Kidney (tissue), 22 donors: ENCODE measurements at places on chromosomes 7 and 10. TPM values are rescaled to one million over a fixed set of nuclear protein-coding genes. Genes with fewer than 3 reads are reported as not detected.

GRCh38 chr10:101655570-101655969, 39.4 kb downstream of the FBXW4 start:
- no peaks in the 10 kb centered on the region for H3K27me3 ChIP-seq
- H3K4me1 ChIP-seq, result no peaks in the 10 kb centered on the region
- H3K27ac ChIP-seq, result no peak overlapping the region
- H3K36me3 ChIP-seq, result peaks cover 32% of the 10 kb centered on the region
- H3K4me3 ChIP-seq, result no peak overlapping the region
- no peak for DNase-seq

DNA sequence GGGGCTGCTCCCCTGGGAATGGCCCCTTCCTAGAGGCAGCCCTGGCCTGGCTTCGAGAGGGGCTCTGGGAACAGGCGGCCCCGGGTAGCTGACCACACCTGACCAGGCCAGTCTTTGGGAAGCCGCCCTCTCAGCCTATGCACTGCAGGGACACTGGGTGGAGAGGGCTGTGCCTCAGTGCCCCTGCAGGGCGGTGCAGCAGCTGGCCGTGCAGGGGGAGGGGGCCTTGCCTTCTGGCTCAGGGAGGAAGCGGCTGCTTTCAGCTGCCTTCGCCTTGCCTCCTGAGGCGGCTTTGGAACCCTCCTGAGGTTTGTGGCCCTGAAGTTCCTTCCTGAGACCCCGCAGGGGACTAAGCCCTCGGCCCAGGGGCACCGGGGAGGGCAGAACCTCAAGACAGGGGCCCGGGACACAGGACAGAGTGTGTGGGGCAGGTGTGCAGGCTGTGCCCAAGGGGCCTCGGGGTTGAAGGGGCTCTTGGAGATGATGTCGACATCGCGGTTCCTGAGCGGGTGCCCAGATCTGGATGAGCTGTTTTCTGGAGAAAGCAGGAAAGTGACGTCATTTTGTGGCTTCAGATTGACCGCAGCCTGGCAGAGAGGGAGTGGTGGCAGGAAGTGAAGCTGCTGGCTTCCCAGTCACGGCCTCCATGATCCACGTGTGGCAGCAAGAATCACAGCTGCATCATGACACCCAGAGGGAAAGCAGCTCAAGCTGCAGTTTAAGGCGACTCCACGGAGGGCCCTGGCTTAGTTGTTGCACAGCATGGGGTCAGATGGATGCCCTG, 17.7 kb downstream of the ADAM8 start:
- no peaks in the 10 kb centered on the region for H3K36me3 ChIP-seq
- no peak overlapping the region for H3K4me3 ChIP-seq
- no peak for DNase-seq
- H3K27ac ChIP-seq, result no peak overlapping the region
- H3K27me3 ChIP-seq, result no peaks in the 10 kb centered on the region

TLX1 gene
- not detected for total RNA-seq

- H3K27me3 ChIP-seq, result no peaks in the 10 kb centered on the region
- no peak overlapping the region for H3K4me3 ChIP-seq
- no peak overlapping the region for H3K27ac ChIP-seq
- H3K4me1 ChIP-seq, result no peaks in the 10 kb centered on the region
- DNase-seq, result no peak
Measured at GRCh38 chr10:76558586-76558985, 1079.0 kb downstream of the KCNMA1 start.

DNA sequence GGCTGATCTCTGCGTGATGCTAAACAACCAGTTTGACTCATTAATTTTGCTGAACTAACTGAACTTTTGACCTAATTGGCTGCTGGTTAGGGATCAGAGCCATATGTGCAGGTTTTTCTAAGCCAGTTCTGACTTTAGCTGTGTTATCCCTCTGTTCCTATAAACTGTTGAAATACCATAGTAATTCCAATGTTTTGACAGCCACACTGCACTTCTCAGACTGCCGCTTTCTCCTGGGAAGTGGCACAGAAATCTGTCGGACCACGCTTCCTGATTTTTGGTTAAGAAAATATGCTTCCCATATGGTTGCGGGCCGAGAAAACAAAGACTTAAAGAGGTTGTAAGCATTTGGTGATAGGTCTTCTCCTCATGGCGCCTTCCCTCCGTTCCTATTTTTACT, 42.3 kb downstream of the TBXAS1 start:
- peak; percentile 26 for DNase-seq
- no peak overlapping the region for H3K27ac ChIP-seq
- no peak overlapping the region for H3K4me3 ChIP-seq
- no peaks in the 10 kb centered on the region for H3K36me3 ChIP-seq
- H3K27me3 ChIP-seq, result no peaks in the 10 kb centered on the region
- no peaks in the 10 kb centered on the region for H3K4me1 ChIP-seq

GRCh38 chr10:83427101-83427500, 712.2 kb upstream of the GHITM start:
- H3K4me1 ChIP-seq, result no peaks in the 10 kb centered on the region
- H3K27ac ChIP-seq, result no peak overlapping the region
- no peaks in the 10 kb centered on the region for H3K27me3 ChIP-seq
- no peaks in the 10 kb centered on the region for H3K36me3 ChIP-seq
- DNase-seq, result no peak

DNA sequence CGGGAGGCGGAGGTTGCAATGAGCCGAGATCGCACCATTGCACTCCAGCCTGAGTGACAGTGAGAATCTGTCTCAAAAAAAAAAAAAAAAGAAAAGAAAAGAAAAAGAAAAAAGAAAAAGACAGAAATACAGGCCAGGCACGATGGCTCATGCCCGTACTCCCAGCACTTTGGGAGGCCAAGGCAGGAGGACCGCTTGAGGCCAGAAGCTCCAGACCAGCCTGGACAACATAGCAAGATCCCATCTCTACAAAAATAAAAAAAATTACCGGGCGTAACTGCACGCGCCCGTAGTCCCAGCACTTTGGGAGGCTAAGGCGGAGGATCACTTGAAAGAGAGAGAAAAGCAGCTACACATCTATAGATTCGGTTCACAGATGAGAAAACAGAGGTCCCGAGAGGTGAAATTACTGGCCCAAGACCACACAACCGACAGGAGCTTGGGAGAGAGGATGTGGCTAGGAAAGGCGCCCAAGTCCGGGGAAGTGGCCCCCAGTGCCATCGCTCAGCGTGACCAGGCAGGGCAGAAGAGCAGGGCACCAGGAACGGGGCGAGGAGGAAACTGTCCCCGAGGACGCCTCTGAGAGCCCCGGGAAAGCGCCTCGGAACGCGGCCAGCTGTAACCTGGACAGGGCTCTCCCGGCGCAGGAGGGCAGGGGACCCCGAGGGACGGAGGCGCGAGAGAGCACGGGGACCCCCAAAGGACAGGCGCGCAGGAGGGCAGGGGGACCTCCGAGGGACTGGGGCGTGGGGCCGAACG, 612 bp downstream of the SNX8 start:
- peak; percentile 23 for DNase-seq
- H3K4me3 ChIP-seq, result peak overlapping the region; percentile 79
- H3K36me3 ChIP-seq, result no peaks in the 10 kb centered on the region
- no peaks in the 10 kb centered on the region for H3K4me1 ChIP-seq
- peak overlapping the region; percentile 47 for H3K27ac ChIP-seq

UNC5B gene
- total RNA-seq, result 22.6 TPM

TDRD1 gene
- 0.88 TPM for total RNA-seq

CACNB2 gene
- 2.8 TPM for total RNA-seq

- no peaks in the 10 kb centered on the region for H3K27me3 ChIP-seq
- no peak overlapping the region for H3K4me3 ChIP-seq
- DNase-seq, result no peak
- H3K36me3 ChIP-seq, result no peaks in the 10 kb centered on the region
Measured at GRCh38 chr7:127332880-127333279, 59.6 kb downstream of the ZNF800 start.

- no peak overlapping the region for H3K27ac ChIP-seq
- H3K36me3 ChIP-seq, result no peaks in the 10 kb centered on the region
- H3K4me1 ChIP-seq, result no peaks in the 10 kb centered on the region
- DNase-seq, result no peak
- H3K27me3 ChIP-seq, result no peaks in the 10 kb centered on the region
Measured at GRCh38 chr7:80185571-80185970, 50.9 kb downstream of the GNAI1 start.

- H3K4me3 ChIP-seq, result no peak overlapping the region
- no peak overlapping the region for H3K27ac ChIP-seq
- no peaks in the 10 kb centered on the region for H3K36me3 ChIP-seq
- no peak for DNase-seq
- H3K27me3 ChIP-seq, result no peaks in the 10 kb centered on the region
Measured at GRCh38 chr7:79529881-79530235, 76.4 kb upstream of the MAGI2 start.

GRCh38 chr10:122643931-122644534, 55.6 kb downstream of the C10orf120 start:
- no peak overlapping the region for H3K4me3 ChIP-seq
- H3K27ac ChIP-seq, result no peak overlapping the region
- no peaks in the 10 kb centered on the region for H3K36me3 ChIP-seq
- H3K4me1 ChIP-seq, result no peaks in the 10 kb centered on the region
- no peak for DNase-seq
- no peaks in the 10 kb centered on the region for H3K27me3 ChIP-seq

ZNF365 gene
- total RNA-seq, result 1.0 TPM

DNA sequence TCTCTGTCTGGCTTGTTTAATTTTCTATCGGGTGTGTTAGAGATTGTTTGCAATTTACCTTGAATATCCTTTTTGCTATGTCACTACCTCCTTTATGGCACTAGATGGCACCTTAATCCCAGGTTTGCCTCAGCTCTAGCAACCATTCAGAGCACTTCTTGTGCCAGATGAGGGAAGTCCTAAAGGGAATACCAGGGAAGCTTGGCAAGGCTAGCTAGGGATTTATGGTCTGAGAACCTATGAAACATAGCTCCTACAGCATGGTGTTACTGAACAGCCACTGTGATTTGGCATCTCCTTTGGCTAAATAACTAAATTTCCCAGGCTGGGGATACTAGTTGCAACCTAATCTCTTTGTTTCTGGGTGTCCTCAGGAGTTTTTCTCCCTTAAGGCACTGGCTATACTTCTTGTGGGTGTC, 69.0 kb upstream of the VOPP1 start:
- H3K36me3 ChIP-seq, result no peaks in the 10 kb centered on the region
- H3K4me1 ChIP-seq, result no peaks in the 10 kb centered on the region
- H3K27me3 ChIP-seq, result no peaks in the 10 kb centered on the region
- DNase-seq, result peak; percentile 50
- no peak overlapping the region for H3K27ac ChIP-seq

TCAF2 gene
- 4.2 TPM for total RNA-seq

INTS1 gene
- total RNA-seq, result 91.3 TPM

DNA sequence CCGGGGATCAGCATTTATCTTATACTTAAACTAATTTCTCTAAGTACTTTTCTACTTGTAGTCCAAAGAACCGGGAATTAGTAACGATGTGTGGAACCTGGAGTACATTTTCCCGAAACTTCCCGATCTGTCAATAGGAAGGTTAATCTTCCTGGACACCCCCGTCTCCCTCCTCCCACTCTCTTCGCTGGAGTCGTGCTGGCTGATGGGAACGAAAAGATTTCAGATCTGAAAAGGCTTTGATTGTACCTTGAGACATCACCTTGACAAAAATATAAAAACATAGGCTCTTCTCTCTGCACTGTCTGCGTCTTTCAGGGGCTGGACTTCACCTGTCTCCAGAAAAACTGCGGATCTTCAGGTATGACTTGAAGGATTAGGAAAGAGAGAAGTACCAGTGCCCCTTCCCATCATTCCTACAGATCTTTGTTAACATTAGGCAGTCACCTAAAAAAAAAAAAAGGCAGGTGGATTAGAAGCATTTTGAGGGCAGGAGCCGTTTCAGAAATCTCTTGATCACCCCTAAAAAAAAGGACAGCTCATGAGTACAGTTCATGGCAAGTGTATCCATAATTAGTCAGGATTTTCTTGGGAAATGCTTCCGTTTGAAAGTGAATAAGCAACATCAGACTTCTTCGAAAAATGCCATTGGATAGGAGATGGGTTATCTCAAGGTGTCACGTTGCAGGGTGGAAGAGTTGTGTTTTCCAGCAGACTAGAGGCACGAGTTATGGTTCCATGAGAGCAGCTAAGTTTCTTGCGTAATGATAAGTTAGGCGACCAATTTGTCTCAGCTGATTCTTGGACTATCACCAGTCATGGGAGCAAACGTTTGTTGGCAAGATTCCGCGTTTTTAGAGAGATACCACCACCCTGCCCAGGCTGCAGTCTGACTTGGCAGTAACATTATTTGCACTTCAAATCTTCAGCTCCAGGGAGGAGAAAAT, 7.8 kb upstream of the BAMBI start:
- peaks cover 5% of the 10 kb centered on the region for H3K27me3 ChIP-seq
- no peak overlapping the region for H3K27ac ChIP-seq
- H3K4me1 ChIP-seq, result no peaks in the 10 kb centered on the region
- H3K4me3 ChIP-seq, result peak overlapping the region; percentile 84
- no peak for DNase-seq
- H3K36me3 ChIP-seq, result no peaks in the 10 kb centered on the region

DNA sequence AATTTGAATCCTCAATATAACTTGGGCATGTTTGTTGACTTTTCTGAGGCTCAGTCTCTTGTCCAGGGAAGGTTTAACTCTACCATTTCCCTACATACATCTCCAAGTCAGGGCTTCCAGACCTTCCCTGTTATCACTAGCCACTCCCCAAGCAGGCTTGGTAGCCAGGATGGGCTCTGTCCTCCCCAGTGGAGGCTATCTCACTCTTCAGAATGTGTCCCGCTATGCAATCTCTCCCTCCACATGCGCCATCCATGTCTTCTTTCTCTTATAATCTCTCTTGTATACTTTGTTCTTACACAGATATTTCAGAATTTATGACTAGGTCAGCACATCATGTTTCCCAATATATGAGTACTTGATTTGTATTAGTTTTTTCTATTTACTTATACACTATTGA, 310.4 kb downstream of the HGF start:
- H3K4me3 ChIP-seq, result no peak overlapping the region
- no peaks in the 10 kb centered on the region for H3K4me1 ChIP-seq
- no peaks in the 10 kb centered on the region for H3K36me3 ChIP-seq
- H3K27me3 ChIP-seq, result no peaks in the 10 kb centered on the region
- DNase-seq, result no peak

DNA sequence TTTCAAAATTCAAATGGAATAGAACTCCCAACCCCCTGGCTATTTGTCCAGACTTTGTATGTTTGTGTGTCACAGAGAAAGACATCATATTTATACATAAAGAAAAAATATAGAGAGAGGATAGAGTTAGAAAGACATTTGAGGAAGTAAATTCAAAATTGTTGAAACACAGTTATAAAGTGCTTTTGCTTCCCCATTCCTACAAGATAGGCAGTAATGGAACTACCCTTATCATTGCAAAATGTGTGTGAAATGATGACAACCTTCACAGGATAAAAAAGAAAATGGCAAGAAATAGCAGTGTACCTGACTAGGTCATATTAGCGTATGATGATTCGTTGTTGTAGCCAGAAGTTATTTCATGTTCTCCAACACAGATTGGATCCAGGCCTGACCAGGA, 63.1 kb downstream of the FZD1 start:
- no peak for DNase-seq
- no peaks in the 10 kb centered on the region for H3K4me1 ChIP-seq
- H3K27me3 ChIP-seq, result no peaks in the 10 kb centered on the region
- no peak overlapping the region for H3K4me3 ChIP-seq
- H3K36me3 ChIP-seq, result no peaks in the 10 kb centered on the region
